ENCODE measurements at places on chromosomes 1 and 21. TPM values are rescaled to one million over a fixed set of nuclear protein-coding genes. Genes with fewer than 3 reads are reported as not detected.

- H3K4me1 ChIP-seq: peaks cover 9% of the 10 kb centered on the region
- H3K27ac ChIP-seq: no peak overlapping the region
- no peak for DNase-seq
- H3K36me3 ChIP-seq: no peaks in the 10 kb centered on the region
- H3K27me3 ChIP-seq: no peaks in the 10 kb centered on the region
These were observed 33.8 kb downstream of the ABCA4 start for GRCh38 chr1:94087193-94087592.

- H3K4me3 ChIP-seq: peak overlapping the region; percentile 35
- no peak overlapping the region for H3K27ac ChIP-seq
- H3K36me3 ChIP-seq: no peaks in the 10 kb centered on the region
- peaks cover 67% of the 10 kb centered on the region for H3K27me3 ChIP-seq
These were observed 123.3 kb upstream of the DPYD start for GRCh38 chr1:98044071-98044697.

GRCh38 chr1:198841477-198841876, 202.6 kb downstream of the PTPRC start:
- DNase-seq: no peak
- no peaks in the 10 kb centered on the region for H3K4me1 ChIP-seq
- H3K27ac ChIP-seq: no peak overlapping the region
- H3K36me3 ChIP-seq: peaks cover 9% of the 10 kb centered on the region
- H3K27me3 ChIP-seq: no peaks in the 10 kb centered on the region

DNA sequence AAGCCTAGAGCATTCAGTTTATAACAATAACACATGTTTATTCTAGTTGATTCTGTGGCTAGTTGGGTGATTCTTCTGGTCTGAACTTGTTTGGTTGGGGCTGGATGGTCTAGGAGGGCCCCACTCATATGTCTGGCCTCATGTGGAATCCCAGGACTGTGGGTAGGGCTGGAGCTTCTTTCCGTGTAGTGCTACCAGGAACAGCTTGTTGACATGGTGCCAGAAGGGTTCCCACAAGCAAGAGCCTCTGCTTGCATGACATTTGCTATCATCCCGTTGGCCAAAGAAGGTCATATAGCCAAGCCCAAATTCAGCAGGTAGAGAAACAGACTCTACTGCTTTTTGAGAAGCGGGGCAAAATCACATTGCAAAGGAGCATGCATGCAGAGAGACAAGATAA, 67.6 kb upstream of the PPP2R5A start:
- H3K27me3 ChIP-seq: no peaks in the 10 kb centered on the region
- peaks cover 19% of the 10 kb centered on the region for H3K4me1 ChIP-seq
- H3K27ac ChIP-seq: no peak overlapping the region
- no peak overlapping the region for H3K4me3 ChIP-seq
- no peak for DNase-seq
- H3K36me3 ChIP-seq: no peaks in the 10 kb centered on the region

The ARV1 gene
- total RNA-seq: 24.1 TPM

GRCh38 chr1:177444997-177445746, 274.4 kb downstream of the BRINP2 start:
- DNase-seq: no peak
- H3K27me3 ChIP-seq: no peaks in the 10 kb centered on the region
- H3K4me3 ChIP-seq: no peak overlapping the region
- no peaks in the 10 kb centered on the region for H3K4me1 ChIP-seq
- no peak overlapping the region for H3K27ac ChIP-seq

The FOXD3 gene
- not detected for total RNA-seq

- DNase-seq: no peak
- no peaks in the 10 kb centered on the region for H3K36me3 ChIP-seq
- H3K4me3 ChIP-seq: no peak overlapping the region
- no peaks in the 10 kb centered on the region for H3K27me3 ChIP-seq
These were observed 24.5 kb downstream of the HIVEP3 start for GRCh38 chr1:41894101-41894807.

DNA sequence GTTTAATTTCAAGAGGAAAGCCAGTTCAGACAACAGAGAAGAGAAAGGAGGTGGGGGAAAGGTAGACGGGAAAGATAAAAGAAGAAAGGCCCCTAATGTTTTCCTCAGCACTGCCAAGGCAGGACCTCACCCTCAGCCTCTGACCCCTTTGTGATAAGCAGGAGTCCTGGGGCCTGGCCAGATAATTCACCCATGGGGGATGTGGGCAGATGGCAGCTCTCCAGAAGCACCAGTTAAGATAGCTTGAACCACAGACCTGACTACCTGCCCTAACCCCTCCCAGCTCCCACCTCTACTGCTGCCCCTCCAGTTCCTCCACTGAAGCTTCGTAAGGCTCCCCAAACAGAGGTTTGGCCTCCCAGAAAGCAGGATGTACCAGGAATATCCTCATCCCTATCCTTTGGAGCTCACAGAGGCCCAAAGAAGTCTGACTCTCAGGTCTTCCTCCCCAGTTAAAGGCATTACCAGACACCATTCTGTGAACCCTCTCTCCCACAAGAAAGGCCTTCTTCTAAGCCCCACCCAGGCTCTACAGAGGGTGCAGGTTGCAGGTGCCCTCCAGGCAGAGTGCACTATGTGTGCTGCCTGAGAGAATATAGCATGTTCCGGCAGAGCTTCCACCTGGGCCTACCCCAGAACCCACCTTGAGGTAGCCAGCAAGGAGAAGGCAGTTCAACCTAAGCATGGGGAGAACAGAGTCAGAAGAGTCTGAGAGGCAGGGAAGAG, 9.2 kb upstream of the SNAPIN start:
- H3K4me1 ChIP-seq: peaks cover 30% of the 10 kb centered on the region
- no peak for DNase-seq
- H3K27me3 ChIP-seq: no peaks in the 10 kb centered on the region
- H3K27ac ChIP-seq: peak overlapping the region; percentile 81
- H3K36me3 ChIP-seq: peaks cover 30% of the 10 kb centered on the region

DNA sequence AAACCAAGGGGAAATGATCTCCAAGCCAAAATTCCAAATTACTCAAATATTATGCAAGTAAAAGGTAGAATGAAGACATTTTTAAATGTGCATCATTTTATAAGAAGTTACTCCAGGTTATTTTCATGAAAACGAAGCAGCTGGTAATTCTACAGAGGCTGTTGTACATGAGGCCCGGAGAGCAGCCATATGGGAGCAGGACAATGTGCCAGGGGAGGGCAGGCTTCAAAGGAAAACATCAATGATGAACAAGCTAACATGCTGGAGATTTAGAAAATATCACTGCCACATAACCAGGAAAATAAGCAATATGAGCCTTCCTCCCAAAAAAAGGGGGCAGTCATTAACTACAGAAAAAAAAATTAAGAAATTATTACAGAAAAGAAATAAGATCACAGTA, 109.1 kb downstream of the TIAM1 start:
- no peak for DNase-seq
- no peak overlapping the region for H3K27ac ChIP-seq
- H3K4me1 ChIP-seq: peaks cover 8% of the 10 kb centered on the region
- H3K4me3 ChIP-seq: no peak overlapping the region

- no peak within 1 kb of the TSS for H3K4me3 ChIP-seq
- H3K4me1 ChIP-seq: no peaks in the 10 kb centered on the region
- no peak within 1 kb of the TSS for H3K27ac ChIP-seq
- no peak for DNase-seq
- H3K27me3 ChIP-seq: no peaks in the 10 kb centered on the region
- H3K36me3 ChIP-seq: peaks cover 3% of the 10 kb centered on the region
These were observed at the start of gene TPTE for GRCh38 chr21:10521091-10521598. Gene TPTE, plus strand, starts transcription at chr21:10521583. Its CDS starts 17,141 bp downstream, at chr21:10538724.

The SMIM1 gene
- total RNA-seq: 1.8 TPM

DNA sequence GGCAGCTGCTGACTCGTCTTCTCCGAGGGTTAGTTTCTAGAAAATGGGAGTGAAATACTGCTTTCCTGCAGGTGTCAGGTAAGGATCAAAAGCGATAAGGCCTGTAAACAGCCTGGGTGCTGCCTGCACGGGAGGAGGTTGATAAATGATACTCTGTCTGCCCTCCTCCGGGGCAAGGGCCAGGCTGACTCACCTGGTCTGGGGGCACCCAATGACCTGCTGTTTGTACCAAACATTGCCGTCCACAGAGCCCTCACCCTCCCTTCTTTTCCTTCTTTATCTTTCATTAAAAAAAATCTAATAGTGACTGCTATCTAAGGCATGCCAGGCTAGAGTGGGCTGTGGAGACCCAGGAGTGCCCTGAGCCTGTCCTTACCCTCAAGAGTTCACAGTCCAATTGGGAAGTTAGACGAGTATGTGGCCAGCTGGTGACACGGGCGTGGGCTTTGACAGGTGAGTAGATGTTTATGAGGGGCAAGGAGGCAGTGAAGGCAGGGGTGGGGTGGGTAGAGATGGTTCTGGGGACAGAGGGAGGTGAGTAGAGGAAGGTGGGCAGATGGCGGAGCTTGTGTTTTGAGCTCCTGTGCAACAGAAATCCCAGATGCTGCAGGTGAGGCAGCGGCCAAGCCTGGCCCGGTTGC, 16.2 kb downstream of the EDN2 start:
- H3K27ac ChIP-seq: no peak overlapping the region
- no peaks in the 10 kb centered on the region for H3K27me3 ChIP-seq
- no peaks in the 10 kb centered on the region for H3K4me1 ChIP-seq
- no peaks in the 10 kb centered on the region for H3K36me3 ChIP-seq

DNA sequence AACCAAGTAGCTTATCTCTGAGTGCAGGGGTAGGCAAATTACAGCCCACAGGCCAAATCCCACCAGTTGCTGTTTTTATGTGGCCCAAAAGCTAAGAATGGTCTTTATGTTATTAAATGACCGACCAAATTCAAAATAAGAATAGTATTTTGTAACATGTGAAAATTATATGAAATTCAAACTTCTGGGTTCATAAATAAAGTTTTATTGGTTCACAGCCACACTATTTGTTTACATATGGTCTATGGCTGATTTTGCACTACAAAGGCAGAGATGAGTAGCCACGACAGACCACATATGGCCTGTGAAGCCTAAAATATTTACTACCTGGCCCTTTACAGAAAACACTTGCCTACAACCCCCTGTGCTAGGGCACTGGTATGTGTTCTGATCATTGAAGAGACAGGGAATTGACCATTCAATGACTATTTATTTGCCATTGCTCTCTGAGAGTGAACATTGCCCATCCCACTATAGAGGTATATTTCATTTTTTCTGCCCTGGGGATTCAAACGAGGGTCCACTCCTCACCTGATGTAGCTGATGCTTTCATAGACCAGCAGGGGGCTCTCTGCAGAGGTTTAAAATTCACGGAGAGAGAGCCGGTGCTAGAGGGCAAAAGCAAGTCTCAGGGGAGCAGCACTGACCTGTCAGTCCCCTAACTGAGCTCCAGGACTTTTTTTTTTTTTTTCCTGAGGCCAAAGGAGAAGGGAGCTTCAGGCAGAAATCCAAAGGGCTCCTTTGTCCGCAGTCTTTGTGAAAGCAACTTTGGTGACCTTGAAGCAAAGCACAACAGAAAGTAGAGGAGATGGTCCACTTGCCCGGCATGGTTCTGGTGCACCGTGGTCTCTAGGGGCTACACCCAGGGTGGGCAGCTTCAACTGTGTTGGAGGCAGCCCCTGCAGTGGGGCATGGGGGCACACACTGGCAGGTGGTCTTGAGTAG, 7.3 kb upstream of the GNL2 start:
- peaks cover 11% of the 10 kb centered on the region for H3K27me3 ChIP-seq
- no peak overlapping the region for H3K27ac ChIP-seq
- no peak for DNase-seq
- no peaks in the 10 kb centered on the region for H3K36me3 ChIP-seq

- H3K27ac ChIP-seq: no peak overlapping the region
- H3K36me3 ChIP-seq: no peaks in the 10 kb centered on the region
- peaks cover 27% of the 10 kb centered on the region for H3K27me3 ChIP-seq
- no peak overlapping the region for H3K4me3 ChIP-seq
- no peak for DNase-seq
These were observed 114.0 kb upstream of the TSPAN2 start for GRCh38 chr1:115203287-115203686.

The MECR gene
- 42.0 TPM for total RNA-seq

The TDRKH gene
- 9.1 TPM for total RNA-seq

DNA sequence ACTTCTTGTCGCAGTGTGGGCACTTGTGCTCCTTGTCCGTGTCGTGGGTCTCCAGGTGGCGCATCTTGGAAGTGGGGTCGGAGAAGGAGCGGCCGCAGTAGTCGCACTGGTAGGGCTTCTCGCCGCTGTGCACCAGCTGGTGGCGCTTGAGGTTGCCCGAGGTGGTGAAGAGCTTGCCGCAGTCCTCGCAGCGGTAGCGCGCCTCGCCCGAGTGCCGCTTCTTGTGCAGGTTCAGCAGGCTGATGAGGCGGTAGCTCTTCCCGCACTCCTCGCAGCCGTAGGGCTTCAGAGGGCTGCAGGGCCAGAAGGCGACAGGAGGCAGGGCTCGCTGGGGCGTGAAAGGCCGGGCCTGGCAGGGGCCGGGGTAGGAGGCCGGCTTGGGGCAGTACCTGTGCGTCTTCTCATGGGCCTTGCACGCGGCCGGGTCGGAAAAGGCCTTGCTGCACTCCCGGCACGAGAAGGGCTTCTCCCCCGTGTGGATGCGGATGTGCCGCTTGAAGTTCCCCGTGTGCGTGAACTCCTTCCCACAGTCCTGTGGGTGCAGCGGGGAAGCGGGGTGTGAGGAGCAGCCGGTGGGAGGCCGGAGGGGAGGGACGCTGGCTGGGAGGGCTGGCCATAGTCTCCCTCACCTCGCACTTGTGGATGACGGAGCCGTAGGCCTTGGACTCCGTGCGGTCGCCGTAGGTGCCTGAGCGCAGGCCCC, 31.4 kb downstream of the ZBTB17 start:
- no peaks in the 10 kb centered on the region for H3K27me3 ChIP-seq
- peaks cover 34% of the 10 kb centered on the region for H3K36me3 ChIP-seq
- H3K27ac ChIP-seq: no peak overlapping the region
- H3K4me1 ChIP-seq: peaks cover 28% of the 10 kb centered on the region
- no peak for DNase-seq

The SELL gene
- 111 TPM for total RNA-seq

- no peak for DNase-seq
- no peak overlapping the region for H3K27ac ChIP-seq
- H3K4me1 ChIP-seq: peaks cover 3% of the 10 kb centered on the region
- peaks cover 7% of the 10 kb centered on the region for H3K36me3 ChIP-seq
- no peak overlapping the region for H3K4me3 ChIP-seq
These were observed 26.5 kb downstream of the SCCPDH start for GRCh38 chr1:246750752-246751151.

- no peaks in the 10 kb centered on the region for H3K27me3 ChIP-seq
- no peak overlapping the region for H3K27ac ChIP-seq
- H3K4me1 ChIP-seq: no peaks in the 10 kb centered on the region
- DNase-seq: no peak
- no peak overlapping the region for H3K4me3 ChIP-seq
These were observed 10.1 kb downstream of the HMGCS2 start for GRCh38 chr1:119758584-119758983.

The DEPDC1 gene
- 13.3 TPM for total RNA-seq

GRCh38 chr1:31781756-31782371, 17.7 kb upstream of the ADGRB2 start:
- H3K36me3 ChIP-seq: no peaks in the 10 kb centered on the region
- DNase-seq: no peak
- H3K27me3 ChIP-seq: peaks cover 13% of the 10 kb centered on the region
- H3K27ac ChIP-seq: no peak overlapping the region
- no peak overlapping the region for H3K4me3 ChIP-seq

Data from activated naive CD8-positive, alpha-beta T cell treated with anti-CD3 and anti-CD28 coated beads for 36 hours (primary cell).